ENCODE measurements at places on chromosomes 1 and 21. TPM values are rescaled to one million over a fixed set of nuclear protein-coding genes. Genes with fewer than 3 reads are reported as not detected.

GRCh38 chr1:197481101-197481500 is 213.0 kb downstream of the CRB1 start:
- peak; percentile 53 for DNase-seq

DNA sequence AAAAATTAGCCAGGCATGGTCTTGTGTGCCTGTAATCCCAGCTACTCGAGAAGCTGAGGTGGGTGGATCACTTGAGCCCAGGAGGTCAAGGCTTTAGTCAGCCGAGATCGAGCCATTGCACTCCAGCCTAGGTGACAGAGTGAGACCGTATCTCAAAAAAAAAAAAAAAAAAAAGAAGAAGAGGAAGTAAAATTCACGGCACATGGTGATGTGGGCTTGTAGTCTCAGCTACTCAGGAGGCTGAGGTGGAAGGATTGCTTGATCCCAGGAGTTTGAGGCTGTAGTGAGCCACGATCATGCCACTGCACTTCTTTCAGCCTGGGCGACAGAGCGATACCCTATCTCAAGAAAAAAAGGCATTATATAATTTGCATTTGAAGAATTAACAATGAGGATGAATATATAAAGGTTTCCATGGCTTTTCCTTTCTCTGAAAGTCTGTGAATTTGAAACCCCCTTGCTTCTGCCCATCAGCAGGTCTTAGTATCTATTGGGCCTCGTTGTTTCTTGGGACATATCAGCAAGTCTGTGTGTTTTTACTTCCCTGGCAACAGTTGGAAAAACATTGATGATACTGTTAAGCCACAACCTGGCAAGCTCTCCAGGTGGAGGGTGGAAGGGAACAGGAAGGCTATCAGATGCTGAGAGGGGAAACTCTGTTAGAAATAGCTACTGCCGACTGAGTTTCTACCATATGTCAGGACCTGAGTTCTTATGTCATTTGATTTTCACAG is 4.6 kb upstream of the PLA2G2D start:
- DNase-seq, result peak; percentile 28

DNA sequence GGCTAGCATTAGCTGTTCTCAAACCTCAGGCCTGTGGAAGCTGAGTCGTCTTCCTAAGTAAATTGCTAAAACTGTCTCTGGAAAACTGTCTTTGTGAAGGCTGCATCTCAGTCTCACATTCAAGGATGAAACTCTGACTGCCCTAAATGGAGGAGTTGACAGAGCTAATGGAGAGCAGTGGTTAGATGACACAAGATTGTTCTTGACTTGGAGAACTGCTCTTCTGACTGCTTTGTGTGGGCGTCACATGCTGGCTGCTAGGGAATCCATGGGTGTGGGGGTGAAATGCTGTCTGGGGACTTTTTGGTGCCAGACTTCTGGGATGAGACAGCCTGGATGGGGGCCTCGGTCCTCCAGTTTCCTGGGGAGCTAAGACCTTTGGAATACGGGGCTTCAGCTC is 24.5 kb upstream of the TSPAN2 start:
- no peak for DNase-seq

DNA sequence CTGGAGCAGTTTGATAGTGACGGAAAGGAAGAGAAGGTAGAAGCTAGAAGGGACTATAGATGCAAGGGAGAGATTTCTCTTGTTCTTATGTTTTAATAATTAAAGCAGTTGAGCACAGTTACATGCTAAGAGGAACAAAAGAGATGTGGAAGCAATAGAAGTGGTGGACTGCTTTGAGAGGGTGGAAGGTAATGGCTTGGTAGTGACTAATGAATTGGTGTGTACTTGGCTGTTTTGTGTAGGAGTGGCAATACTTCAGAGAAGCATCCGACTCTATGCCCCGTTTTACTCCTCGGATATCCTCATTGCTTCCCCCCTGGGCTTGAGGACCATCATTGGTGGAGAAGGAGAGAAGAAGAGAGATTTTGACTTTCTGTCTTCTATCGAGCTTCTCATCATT is 12.8 kb downstream of the UTP25 start:
- DNase-seq, result no peak

DNA sequence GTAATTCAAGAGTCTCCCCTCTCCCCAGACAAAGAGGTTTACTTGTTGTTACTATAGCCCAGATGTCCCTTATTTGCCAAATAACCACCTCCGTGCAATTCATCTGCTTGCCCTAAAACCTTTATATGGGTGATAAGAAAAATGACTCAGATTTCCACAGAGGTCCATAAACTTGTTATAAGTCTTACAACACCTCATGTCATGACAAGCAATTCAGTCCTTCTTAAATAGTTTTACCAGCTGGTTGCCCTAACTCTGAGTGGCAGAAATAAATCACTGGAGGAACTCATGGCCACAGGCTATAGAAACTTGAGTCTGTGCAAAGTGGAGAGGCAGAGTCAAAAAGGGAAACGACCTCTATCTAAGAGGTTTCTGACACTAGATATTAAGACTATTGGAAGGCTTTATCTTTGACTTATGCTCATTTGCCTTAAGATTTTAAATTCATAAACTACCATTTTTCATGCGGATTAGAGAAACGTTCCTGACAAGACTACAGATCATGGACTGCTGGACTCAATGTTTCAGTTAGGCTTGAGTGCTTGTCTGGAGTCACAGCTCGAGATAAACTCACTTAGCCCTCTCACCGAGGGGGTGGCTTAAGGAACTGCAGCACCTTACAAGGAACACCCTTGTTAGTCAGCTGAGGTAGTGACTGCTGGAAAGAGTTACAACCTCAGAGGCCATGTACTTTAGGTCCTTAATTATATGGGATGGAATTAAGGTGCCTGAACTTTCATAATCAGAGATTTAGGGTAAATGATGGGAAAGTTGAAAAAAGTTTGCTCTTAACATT is 662.5 kb upstream of the USP24 start:
- peak; percentile 77 for DNase-seq

DNA sequence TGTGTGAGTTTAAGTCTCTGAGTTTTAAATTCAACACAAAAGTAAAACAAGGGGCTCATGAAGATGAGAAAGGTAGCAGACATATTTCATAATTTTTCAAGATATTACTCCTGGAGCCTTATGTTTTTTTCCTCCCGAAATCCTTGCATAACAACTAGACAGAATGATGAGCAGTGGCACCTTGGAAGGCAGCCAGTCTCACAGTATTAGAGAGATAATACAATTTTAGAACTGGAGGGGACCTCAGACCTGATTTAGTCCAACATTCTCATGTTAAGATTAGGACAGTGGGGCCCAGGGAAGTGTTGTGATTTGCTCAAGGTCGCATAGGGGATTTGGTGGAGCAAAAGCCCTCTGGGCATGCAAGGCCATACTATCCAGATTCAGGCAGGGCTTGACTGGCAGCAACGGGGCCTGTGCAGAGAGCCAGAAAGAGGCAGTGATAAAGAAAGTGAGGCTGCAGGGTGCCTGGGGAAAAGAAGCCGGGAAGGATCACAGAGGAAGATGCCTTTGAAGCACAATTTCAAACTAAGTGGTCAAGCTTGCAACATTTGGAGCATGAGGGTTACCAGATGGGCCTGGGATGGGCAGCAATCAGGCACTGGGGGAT is 31.4 kb upstream of the BCL9 start:
- DNase-seq, result no peak

GRCh38 chr1:30639881-30640452 is 83.4 kb downstream of the MATN1 start:
- no peak for DNase-seq

DNA sequence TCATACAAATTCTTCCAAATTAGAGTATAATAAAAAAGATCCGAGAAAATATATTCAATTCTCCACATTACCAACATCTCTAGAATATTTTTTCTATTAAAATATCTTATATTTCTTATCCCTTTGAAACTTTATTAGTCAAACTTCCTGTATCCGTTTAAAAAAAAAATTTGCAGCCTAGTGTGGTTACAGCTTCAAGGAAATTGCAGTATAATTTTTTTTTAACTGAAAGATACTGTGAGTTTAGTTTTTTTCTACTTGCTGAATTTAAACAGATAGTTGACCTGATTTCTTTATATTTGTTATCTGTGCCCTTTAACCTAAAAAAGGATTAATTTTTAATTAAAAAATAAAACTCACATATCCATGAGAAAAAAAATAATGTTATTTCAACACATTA is 1.5 kb downstream of the RGS18 start:
- DNase-seq, result no peak

DNA sequence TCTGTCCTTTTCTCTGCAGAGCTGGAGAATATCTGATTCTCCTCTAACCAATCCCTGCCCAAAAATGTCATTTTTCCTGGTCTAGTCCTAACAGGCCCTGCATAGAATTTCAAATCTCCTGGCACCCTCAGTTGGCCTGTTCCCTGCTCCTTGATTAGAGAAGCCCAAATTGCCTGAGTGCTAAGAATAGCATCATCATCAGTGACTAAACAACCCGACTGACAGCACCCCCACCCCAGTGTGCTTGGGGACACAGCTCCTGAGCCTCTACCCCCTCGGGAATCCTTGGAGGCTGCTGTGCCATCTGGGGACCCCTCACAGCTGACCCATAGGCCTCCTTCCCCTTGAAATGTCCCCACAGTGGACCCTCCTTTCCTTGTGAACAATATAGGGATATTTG is 94.4 kb downstream of the DDX20 start:
- no peak for DNase-seq

DNA sequence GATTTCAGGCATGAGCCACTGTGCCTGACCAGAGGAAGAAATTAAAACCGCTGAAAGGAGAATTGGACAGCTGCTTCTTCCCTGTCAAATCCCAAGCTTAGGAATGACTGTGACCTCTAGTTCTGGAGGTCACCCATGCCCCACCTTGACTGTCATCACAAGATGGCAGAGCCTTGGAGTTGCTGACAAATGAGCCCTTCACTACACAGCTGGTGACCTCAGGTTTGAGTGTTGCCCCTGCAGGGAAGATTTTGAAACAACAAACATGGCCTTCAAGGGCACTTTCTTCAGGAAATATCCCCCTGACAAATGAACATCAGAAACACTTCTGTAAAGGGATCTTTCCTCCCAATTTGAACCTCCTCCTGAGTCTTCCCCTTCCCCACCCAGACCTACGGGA is 6.9 kb upstream of the SLC45A3 start:
- no peak for DNase-seq

DNA sequence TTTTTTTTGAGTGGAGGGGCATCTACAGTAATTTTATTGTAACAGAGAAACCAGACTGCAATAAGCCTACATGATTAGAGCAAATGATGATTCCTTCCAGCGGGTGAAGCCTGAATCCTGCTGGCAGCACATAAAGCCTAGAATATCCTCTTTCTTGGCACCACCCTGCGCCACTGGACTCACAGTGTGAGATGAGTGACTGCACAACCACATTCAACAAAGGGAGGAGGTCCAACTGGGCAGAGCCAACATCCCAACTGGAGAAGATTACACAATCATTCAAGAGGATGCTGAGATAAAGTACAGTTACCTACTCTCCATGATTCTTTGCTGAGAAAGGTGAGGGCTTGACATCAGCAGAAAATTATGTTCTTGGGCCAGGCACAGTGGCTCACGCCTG is 67.4 kb downstream of the TNFSF4 start:
- DNase-seq, result no peak

DNA sequence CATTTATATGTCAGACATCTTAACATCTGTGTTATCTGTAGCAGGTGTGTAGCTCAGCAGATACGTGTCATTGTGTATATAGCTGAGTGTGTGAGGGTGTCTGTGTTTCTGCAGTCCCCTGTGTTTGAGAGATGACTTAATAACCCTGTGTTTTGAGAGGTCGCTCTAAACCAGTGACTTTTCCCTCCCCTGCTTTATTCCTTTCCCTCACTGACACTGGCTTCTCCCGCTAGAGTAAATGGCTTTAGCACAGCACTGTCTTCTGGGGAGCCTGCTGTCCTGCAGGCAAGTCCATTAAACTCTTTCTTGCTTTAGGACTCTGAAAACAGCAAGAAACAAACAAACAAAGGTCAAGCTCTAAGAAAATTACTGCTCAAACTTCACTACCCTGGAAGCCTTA is 53.0 kb downstream of the VANGL1 start:
- DNase-seq, result no peak

DNA sequence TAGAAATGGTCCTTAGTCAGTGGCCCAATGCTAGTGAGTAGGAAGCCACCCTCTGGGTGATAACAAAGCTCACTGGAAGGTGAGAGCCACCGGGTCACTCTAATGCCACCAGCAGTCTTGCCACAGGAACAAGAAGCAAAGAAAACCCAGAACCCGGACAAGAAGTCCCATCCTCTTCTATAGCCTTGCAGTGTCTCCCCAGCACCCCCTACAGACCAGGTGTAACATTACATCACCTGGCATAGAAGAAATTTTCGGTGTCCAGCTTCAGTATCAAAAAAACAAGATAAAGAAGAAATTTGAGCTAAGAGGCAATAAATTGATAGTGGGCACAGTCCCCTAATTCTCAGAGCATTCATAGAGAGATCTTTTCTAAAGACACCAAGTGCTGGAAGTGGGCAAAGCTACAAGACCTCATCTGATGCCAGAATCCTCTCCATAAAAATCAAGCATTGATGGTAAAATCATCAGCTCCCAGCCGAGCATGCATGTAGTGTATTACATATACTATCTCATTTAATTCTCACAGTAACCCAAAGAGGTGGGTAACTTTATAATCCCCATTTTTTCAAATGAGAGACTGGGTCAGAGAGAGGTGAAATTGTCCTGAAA is 491.0 kb downstream of the MATN1 start:
- no peak for DNase-seq

GRCh38 chr1:211382182-211382713 is 55.6 kb downstream of the TRAF5 start:
- DNase-seq, result no peak

GRCh38 chr1:87149241-87150041 is 179.2 kb upstream of the LMO4 start:
- DNase-seq, result peak; percentile 83

DNA sequence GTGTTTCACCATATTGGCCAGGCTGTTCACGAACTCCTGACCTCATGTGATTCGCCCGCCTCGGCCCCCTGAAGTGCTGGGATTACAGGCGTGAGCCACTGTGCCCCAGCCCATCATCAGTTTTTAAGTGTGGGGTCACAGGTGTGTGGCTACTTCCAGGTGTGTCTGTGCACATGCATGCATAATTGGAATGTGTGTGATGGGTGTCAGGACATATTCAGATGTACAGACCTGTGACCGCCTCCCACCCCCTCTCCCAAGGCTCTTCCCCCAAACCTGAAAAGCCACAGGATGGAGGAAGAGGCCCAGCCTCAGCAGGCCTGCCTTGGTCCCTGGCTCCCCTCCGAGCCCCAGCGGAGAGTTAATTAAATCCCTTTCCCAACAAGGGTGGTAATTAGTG is 37.3 kb upstream of the CSF3R start:
- DNase-seq, result no peak

DNA sequence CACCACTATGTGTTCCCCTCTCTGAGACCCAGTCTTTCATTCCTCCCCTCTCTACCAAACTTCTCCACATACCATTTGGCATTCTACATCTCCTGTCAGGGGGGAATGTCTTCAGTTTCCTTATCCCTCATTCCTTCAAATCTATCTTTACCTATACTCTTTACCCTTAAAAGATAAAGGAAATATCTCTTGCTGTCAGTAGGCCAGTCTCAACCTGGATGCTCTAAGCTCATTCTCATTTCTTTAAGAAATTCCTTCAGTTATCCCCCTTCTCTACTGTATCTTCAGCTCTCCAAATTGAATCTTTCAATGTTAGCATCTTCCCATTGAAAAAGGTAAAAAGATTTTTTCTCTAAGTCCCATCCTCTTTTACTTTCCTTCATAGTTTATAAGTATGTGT is 6.5 kb downstream of the RO60 start:
- no peak for DNase-seq

GRCh38 chr1:196723325-196724185 is 51.1 kb upstream of the CFHR3 start:
- DNase-seq, result peak; percentile 48

The NECTIN4 gene
- 0.20 TPM for total RNA-seq

The CIART gene
- total RNA-seq, result 12.0 TPM

The LYPD8 gene
- total RNA-seq, result 1.4 TPM

The A3GALT2 gene
- not detected for total RNA-seq

The RSPH1 gene
- 0.12 TPM for total RNA-seq

The S100A12 gene
- not detected for total RNA-seq

The CCSAP gene
- 19.1 TPM for total RNA-seq

Data from RPMI7951 (cell line).